Tibial nerve (tissue), 4 donors: ENCODE measurements at places on chromosomes 6 and 20. TPM values are rescaled to one million over a fixed set of nuclear protein-coding genes. Genes with fewer than 3 reads are reported as not detected.
A peak's percentile ranks its signal among the peaks of the same experiment; 100 is the strongest.

GRCh38 chr6:16004934-16005679 lies 123.8 kb upstream of the MYLIP start:
- no peak overlapping the region for H3K27ac ChIP-seq
- no peak overlapping the region for H3K4me3 ChIP-seq
- H3K36me3 ChIP-seq: no peaks in the 10 kb centered on the region
- H3K4me1 ChIP-seq: no peaks in the 10 kb centered on the region

Gene OR12D3
- not detected for total RNA-seq

- peak overlapping the region; percentile 20 for H3K4me3 ChIP-seq
- H3K36me3 ChIP-seq: no peaks in the 10 kb centered on the region
- no peaks in the 10 kb centered on the region for H3K27me3 ChIP-seq
- no peak for DNase-seq
- H3K27ac ChIP-seq: no peak overlapping the region
Measured at GRCh38 chr6:87968435-87969278, 79.0 kb upstream of the SPACA1 start.

GRCh38 chr6:117783279-117783678 lies 108.0 kb downstream of the NUS1 start:
- H3K4me1 ChIP-seq: no peaks in the 10 kb centered on the region
- H3K4me3 ChIP-seq: no peak overlapping the region
- no peaks in the 10 kb centered on the region for H3K27me3 ChIP-seq
- DNase-seq: no peak
- H3K36me3 ChIP-seq: no peaks in the 10 kb centered on the region
- no peak overlapping the region for H3K27ac ChIP-seq

Gene IL17A
- not detected for total RNA-seq

Gene RUNX2
- 8.4 TPM for total RNA-seq
